ENCODE measurements at places on chromosomes 4 and X. TPM values are rescaled to one million over a fixed set of nuclear protein-coding genes. Genes with fewer than 3 reads are reported as not detected.

DNA sequence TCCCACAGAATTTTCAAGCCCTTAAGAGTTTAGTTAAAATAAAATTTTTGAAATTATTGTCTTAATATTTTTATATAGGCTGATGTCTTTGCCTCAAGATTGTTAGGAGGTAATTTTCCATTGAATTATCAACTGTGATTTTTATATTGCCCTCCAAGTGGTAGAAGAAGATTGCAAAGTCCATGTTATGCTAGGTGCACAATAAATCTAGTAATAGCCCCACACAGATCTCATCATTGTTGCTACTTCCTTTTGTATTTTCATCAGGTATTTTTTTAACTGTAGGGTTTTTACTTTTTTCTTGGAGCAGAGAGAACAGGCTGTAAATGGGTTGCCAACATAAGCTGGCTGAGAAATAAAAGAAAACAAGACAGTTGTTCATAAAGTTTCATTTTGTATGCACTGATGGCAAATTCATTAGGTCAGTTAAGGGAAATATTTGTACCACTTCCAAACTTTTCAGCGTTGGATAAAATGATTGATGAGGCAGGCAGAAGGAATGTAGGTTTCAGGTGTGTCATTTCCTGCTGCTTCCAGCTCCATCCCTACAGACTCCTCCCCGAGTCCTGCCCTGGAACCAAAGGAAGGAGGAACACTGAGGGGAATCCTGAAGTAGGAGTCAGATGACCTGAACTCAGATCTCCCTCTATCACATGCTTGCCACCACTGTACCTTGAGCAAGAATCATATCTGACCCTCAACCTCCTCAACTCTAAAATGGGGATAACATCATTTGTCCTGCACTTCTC is 105.5 kb downstream of the PRRG1 start:
- DNase-seq: no peak

DNA sequence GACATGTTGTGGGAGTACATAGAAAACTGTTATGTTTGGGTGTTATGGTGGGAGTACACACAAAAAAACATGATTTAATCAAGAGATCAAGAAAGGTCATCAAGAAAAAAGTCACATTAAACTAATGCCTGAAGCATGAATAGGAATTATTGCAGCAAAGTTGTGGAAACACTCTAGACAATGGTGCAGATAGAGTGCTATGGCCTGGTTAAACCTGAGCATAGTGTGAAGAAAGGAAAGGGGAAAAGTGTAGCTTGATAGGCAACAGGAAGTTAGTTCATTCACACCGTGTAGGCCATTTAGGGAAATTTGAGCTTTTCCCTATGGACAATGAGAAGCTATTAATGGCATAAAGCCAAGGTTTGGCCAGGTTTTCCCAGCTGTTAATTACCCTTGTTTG is 162.1 kb upstream of the EMCN start:
- no peak for DNase-seq

The MSANTD1 gene
- total RNA-seq: not detected

The SPINK2 gene
- not detected for total RNA-seq

GRCh38 chr4:173091362-173091761 is 77.2 kb upstream of the GALNT7 start:
- DNase-seq: no peak

The STOX2 gene
- not detected for total RNA-seq

The VCX3A gene
- not detected for total RNA-seq

Data from G401 (cell line).